ENCODE measurements at places on chromosomes 11 and 22.
A peak's percentile ranks its signal among the peaks of the same experiment; 100 is the strongest.

DNA sequence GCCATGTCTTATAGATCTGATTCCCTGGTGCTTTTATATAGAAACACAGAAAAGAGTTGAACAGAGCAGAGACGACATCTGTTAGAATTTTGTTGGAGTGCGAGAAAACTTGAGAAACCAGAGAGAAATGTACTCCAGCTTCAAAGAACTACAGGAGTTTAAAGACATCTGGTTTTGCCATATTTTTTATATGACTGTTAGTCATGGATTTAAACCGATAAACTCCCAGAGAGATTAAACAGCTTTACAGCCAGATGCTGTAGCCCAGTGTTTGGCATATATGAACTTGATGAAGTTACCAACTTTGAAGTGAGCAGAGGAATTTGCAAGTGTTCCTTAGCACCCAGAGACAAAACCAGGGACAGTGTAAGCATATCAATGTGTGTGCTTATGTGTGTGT lies 1083.1 kb downstream of the LRRC4C start:
- DNase-seq = no peak

DNA sequence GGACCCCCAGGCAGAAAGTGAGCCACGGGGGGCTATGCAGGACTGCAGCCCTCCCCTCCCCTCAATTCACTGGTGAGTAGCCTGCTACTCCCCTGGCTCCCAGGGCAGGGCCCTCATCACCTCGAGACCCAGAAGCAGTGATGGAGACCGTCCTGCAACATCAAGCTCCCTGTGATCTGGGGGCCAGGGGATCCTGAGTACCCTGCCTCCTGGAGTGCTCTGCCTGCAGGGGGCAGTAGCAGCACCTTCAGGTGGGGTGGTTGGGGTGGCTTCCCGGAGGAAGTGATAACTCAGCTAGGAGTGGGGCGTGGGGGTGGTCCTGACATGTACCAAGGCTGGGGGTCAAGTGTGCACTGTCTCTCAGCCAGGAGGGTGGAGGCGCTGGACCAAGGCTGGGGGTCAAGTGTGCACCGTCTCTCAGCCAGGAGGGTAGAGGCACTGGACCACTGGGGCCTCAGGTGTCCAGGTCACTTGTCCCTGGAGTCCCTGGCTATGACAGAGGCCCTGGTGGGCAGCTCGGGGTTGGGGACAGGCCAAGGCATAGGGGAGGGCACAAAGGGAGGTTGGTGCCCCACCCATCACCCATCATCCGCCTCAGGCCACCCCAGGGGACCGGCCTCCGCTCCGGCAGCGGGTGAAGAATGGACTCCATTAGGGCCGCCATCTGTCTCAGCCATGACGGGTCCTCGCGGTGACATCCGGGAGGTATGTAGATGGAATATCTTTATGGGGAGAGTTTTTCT lies 9.4 kb downstream of the RTN4R start:
- DNase-seq = no peak

- DNase-seq = peak; percentile 87
These were observed 5.0 kb upstream of the PICK1 start for GRCh38 chr22:38051900-38052862.

GRCh38 chr22:19809741-19810140 lies 44.9 kb downstream of the GNB1L start:
- no peak for DNase-seq

DNA sequence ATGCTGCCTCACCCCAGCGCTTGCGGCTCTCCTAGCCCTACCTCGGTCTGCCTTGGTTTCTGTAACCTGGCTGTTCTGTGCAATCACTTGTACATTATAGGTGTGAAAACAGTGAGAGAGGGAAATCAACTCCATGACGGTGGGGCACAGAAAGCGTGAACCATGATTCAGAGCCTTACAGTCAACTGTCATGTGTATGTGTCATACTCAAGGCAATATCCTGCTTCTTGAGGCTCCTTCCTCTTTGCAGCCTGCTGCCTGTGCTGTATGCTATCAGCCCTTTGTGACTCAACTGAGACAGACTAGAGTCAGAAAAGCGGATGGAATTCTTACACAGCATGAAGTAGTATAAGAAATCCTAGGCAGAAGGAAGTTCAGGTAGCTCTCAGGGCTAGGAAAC lies 2.1 kb downstream of the NRIP3 start:
- no peak for DNase-seq

DNA sequence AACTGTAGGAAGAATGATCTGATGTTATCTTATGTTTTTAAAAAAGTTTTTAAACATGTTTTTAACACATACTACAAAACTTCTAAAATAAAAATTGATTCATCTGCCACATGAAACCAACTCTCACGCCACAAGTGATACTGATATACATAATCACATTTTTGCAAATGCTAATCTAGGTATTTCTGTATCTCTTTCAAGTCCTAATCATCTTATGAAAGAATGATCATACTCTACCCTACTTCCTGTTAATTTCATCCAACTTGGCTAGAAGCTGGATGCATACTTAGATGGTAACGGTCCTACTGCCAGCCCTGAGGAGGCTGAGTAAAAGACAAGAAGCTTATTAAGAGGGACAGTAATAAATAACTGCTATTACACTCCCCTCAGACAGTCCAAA lies 19.2 kb downstream of the THAP12 start:
- no peak for DNase-seq

GRCh38 chr11:124843616-124843910 lies 21.7 kb upstream of the ROBO3 start:
- DNase-seq = no peak

- DNase-seq = no peak
These were observed 432.9 kb upstream of the CNTN5 start for GRCh38 chr11:98587884-98588283.

DNA sequence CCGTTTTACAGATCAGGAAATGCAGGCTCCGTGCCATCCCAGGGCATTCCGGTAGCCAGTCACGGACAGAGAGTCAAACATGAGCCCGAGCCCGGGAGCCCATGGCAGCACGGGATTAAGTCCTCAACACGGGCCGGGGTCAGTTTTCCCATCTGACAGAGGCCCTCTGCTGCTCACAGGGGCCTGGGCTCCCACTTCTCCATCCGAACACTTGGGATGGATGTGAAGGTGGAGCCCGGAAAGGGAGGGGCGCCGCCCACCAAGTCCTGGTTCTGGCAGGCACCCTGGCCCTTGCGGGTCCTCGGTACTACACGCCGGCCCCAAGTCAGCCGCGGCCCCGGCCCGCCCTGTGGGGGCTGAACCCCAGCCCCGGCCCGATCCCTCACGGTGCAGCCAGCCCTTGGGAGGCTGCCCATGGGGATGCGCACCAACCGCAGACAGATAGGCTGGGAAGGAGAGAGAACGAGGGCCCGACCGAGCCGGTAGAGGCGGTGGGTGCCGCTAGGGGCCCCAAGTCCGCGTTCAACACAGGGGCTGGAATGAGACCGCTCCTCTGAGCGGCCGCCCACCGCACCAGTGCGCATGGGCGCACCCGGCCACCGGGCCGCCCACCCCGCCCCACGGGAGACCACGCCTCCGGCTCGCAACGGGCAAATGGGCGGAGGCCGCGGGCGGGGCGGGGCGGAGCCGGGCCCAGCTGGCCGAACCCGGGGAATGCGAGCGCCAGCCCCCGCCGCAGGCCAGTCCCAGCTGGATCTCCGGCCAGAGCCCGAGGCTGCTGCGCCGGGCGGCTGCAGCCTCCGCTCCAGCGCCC lies at the start of gene CAPN5:
Gene CAPN5, plus strand, starts transcription at position 743 of the 814 bp plus-strand sequence. CDS start 17,916 bp downstream, outside the sequence.
- DNase-seq = peak; percentile 93

- DNase-seq = peak; percentile 94
These were observed at the start of gene TRIM5 for GRCh38 chr11:5684646-5685362. TSS of gene TRIM5 (minus strand) at chr11:5685074. CDS start at chr11:5680177, 4,897 bp downstream.

DNA sequence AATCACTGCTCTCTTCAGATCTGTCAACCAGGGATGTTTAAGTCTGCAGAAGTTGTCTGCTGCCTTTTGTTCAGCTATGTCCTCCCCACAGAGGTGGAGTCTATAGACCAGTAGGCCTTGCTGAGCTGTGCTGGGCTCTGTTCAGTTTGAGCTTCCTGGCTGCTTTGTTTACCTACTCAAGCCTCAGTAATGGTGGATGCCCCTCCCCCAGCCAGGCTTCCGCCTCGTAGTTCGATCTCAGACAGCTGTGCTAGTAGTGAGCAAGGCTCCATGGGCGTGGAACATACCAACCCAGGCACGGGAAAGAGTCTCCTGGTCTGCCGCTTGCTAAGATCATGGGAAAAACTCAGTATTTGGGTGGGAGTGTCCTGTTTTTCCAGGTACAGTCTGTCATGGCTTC lies 27.6 kb upstream of the CASP12 start:
- no peak for DNase-seq

DNA sequence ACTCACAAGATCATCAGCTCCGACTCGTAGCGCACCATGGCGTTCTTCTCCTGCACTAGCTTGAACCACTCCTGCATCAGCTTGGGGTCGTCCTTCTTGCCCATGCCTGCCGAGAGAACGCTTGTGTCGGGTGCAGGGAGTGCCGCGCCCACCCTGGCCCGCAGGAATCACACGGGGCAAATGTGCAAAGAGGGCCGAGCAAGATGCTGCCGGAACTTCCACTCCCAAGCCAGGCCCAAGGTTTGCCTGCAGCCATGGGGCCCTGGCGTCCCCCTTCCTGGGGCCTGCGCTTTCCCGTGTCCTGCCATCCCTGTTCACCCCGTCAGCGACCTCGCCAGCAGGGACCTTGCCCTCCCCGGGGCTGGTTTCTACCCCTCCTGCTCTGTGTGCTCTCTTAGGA lies 16.9 kb upstream of the BID start:
- no peak for DNase-seq

GRCh38 chr11:33258631-33259205 lies 1.5 kb downstream of the HIPK3 start:
- peak; percentile 72 for DNase-seq

- peak; percentile 32 for DNase-seq
These were observed 20.3 kb downstream of the MYH9 start for GRCh38 chr22:36367479-36367878.

DNA sequence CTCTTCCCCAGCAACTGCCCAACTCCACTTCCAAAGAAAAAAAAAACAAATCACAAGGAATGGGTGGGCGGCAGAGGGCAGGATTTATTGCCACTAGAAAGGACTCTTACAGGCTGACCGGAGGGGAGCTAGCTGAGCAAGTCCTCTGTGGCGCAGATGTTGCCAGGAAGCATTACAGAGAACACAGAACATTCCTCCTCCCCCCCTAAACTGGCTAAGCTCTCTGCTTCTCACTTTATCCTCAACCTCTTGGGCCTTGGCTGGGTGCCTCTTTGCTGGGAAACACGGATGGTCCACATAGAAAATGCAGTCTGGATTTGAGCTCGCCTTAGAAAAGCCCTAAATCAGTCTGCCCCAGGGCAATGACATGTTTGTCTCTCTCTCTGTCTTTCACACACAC lies 12.6 kb upstream of the FJX1 start:
- DNase-seq = peak; percentile 41

GRCh38 chr11:45371251-45372115 lies 85.3 kb upstream of the SYT13 start:
- DNase-seq = peak; percentile 82

DNA sequence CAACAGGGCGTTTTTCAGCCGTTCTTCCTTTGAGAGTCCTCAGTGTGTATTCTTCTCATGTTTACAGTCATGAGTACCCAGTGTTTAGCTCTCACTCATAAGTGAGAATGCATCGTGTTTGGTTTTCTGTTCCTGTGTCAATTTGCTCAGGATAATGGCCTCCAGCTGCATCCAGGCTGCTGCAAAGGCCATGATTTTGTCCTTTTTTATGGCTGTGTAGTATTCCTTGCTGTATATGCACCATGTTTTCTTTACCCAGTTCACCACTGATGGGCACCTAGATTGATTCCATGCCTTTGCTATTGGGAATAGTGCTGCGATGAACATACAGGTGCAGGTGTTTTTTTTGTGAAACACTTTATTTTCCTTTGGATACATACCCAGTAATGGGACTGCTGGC lies 23.5 kb downstream of the B3GAT1 start:
- DNase-seq = no peak

GRCh38 chr22:38129021-38129420 lies 18.5 kb upstream of the BAIAP2L2 start:
- DNase-seq = no peak
